ENCODE measurements at places on chromosomes 13 and 19. TPM values are rescaled to one million over a fixed set of nuclear protein-coding genes. Genes with fewer than 3 reads are reported as not detected.

NOVA2 gene
- total RNA-seq, result not detected

NFIX gene
- 59.8 TPM for total RNA-seq

SMG9 gene
- 7.9 TPM for total RNA-seq

CERS1 gene
- total RNA-seq, result 1.1 TPM

TMEM145 gene
- total RNA-seq, result 0.77 TPM

DACH1 gene
- 0.37 TPM for total RNA-seq

Data from uterine smooth muscle cell (primary cell).